ENCODE measurements at places on chromosomes 16 and 17. TPM values are rescaled to one million over a fixed set of nuclear protein-coding genes. Genes with fewer than 3 reads are reported as not detected.

GRCh38 chr16:15404792-15405191 lies 9.2 kb downstream of the MPV17L start:
- DNase-seq, result no peak

- DNase-seq, result no peak
These were observed 14.4 kb downstream of the NTAN1 start for GRCh38 chr16:15041271-15042004.

DNA sequence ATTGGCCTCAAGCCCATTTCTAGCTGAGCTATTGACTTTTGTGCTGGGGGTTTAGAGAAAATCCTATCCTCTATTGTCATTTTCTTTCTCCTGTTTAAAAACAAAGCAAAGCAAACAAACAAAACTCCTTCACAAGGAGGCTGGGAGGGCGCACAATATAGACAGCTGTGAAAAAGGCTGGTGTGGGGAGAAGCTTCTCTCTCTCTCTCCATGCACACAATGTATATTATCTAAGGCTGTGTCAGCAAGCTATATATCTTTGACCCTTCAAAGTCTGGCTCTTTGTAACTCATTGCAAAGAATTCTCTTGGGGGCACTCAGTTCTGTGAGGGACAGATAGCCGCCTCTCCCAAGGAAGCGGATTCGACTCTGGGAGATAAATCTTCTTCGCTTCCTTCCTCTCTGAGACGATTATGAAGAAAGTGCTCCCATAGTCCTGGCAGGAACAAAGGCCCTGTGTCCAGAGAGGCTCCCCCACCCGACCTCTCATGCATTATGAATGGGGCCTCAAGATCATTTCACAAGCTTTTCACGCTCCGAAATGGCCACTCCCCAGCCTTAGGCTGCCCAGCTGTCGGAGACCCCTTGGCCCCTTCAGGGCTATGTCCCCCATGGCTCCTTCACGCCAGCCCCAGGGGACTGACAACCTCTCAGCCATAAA lies 33.2 kb upstream of the MEAK7 start:
- DNase-seq, result no peak

GRCh38 chr17:81453712-81454111 lies 58.5 kb downstream of the BAHCC1 start:
- no peak for DNase-seq

DNA sequence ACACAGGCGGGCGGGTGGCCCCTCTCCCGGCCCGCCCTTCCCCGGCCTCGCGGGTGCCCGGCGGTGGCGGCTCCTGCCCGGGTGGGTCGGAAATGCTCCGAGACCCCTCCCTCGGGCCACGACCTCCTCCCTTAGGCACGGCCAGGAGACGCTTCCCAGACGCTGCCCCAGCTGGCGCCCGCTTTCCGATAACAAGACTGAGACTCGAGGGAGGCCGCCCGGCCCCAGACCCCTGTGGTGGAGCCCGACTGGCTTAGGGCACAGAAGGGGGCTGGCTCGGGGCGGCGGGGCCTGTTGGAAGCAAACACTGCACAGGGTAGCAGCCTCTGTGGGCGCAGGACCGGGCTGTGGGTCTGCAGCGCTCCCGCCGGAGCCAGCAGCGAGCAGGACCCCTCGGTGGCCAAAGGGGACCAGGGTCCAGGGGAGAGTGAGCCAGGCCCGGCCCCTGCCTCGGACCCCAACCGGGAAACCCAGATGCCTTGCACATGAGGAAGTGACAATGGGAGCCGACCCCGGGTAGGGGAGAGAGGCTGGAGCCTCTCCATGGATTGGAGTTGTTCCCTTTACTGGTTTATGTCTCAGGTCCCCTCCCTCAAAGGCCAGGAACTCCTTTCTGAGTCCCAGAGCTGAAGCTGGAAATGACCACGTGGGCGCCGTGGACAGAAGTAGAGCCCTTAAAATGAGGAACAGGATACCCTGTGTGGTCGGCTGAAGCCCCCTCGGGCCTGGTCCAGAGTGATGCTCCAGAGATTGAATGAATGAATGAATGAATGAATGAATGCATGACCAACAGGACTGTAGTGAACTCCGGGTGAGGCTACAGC lies 19.8 kb upstream of the ADCY7 start:
- no peak for DNase-seq

DNA sequence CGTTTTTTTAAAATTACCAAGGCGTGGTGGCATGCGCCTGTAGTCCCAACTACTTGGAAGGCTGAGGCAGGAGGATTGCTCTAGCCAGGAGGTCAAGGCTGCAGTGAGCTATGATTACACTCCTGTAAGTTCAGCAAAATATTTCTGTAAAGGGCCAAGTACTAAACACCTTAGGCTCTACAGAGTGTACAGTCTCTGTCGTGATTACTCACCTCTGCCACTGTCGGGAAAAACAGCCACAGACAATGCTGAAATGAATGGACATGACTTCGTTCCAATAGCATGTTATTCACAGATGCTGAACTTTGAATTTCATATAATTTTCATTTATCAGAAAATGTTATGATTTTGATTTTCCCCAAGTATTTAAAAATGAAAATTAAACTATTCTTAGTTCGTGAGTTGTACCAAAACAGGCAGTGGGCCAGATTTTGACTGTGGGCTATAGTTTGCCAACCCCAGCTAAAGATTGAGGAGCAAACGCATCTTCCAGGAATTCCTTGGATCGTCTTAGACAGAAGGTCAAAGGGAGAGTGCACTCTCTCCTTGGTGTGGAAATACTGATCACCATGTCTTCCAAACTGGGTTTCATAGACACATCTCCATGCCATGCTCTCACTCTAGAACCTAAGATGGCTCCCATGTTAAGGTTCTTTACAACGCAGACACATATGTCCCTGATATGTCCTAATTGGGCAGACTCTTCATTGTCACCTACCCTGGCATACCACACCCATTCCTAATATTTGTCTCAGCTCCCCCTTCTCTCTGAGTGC lies 89.5 kb downstream of the MARF1 start:
- no peak for DNase-seq

GRCh38 chr17:10171122-10171571 lies 27.3 kb downstream of the GAS7 start:
- DNase-seq, result peak; percentile 85

GRCh38 chr17:34011599-34011998 lies 243.5 kb upstream of the CCL2 start:
- no peak for DNase-seq

GRCh38 chr17:42889809-42890208 lies 10.8 kb upstream of the G6PC1 start:
- DNase-seq, result no peak

- DNase-seq, result no peak
These were observed 3.2 kb upstream of the EXOSC6 start for GRCh38 chr16:70254965-70255286.

DNA sequence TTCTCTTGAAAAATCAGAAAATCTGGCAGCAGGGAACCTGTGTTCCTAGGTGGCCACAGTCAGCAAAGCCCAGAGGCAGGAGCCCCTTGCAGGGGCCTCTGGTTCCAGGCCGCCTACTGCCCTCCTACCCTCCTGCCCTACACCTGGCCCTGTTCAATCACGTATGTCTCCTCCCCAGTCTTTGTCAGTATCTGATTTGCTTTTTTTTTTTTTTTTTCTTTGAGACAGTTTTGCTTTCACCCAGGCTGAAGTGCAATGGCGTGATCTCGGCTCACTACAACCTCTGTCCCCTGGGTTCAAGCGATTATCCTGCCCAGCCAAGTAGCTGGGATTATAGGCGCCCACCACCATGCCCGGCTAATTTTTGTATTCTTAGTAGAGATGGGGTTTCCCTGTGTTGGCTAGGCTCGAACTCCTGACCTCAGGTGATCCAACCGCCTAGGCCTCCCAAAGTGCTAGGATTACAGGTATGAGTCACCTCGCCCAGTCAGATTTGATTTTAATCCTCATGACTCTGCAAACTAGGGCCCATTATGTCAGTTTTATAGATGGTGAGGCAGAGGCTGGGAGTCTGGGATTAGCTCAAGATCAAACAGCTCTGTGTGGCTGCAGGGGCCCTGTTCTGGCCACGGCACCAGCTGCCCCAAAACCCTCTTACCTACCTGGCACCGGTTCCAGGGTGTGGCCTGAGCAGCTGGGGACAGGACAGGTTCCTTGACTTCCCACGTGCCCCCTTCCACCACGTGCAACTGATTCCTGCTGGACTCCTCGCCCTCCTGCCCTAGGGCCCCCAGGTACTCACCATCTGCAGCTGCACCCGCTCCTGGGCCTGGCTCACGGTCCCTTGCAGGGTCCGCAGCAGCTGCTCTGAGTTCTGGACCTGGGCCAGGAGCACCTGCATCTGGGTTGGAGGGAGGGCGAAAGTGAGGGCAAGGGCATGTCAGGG lies 14.7 kb downstream of the RABEP2 start:
- DNase-seq, result no peak

DNA sequence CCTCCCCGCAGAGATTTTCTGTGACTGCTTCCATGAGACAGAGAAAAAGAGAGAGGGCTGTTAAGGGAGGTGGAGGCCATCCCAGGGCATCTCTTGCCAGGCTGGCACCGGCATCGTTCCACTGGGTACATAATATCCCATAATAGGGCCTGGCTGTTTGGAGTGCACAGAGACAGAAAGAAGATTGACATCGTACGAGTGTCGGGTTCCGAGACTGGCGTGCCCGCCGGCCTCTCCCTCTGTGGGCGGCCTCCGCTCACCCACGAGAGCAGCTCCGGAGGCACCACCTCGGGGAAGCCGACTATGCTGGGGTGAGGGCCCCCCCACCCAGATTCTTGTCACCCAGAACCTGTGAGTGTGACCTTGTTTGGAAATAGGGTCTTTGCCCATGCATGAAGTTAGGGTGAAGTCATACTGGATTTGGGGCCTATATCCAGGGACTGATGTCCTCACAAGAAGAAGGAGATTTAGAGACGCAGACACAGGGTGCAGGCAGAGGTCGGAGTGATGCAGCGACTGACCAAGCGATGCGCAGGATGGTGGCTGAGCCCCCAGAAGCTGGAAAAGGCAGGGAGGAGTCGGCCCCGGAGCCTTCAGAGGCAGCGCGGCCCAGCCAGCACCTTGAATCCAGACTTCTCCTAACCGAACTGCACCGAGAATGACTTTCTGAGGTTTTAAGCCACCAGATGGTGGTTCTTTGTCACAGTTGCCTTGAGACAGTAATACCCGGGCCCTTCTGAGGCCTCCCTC lies 101.8 kb upstream of the CIBAR2 start:
- DNase-seq, result no peak

The MARVELD3 gene
- 3.0 TPM for total RNA-seq

The NOD2 gene
- total RNA-seq, result 4.4 TPM

The NOG gene
- total RNA-seq, result 3.6 TPM

The TBX6 gene
- total RNA-seq, result 0.20 TPM

The GDPD3 gene
- total RNA-seq, result 4.6 TPM

The XAF1 gene
- 19.4 TPM for total RNA-seq

The NAGS gene
- 0.49 TPM for total RNA-seq

The SMPD3 gene
- total RNA-seq, result 6.7 TPM
